ENCODE measurements at places on chromosomes 2 and 18. TPM values are rescaled to one million over a fixed set of nuclear protein-coding genes. Genes with fewer than 3 reads are reported as not detected.
A peak's percentile ranks its signal among the peaks of the same experiment; 100 is the strongest.

- H3K4me1 ChIP-seq: no peaks in the 10 kb centered on the region
- DNase-seq: no peak
- H3K4me3 ChIP-seq: no peak overlapping the region
- H3K36me3 ChIP-seq: no peaks in the 10 kb centered on the region
- H3K27ac ChIP-seq: peak overlapping the region; percentile 32
- no peaks in the 10 kb centered on the region for H3K27me3 ChIP-seq
Measured at GRCh38 chr2:19462256-19462645, 103.8 kb upstream of the OSR1 start.

DNA sequence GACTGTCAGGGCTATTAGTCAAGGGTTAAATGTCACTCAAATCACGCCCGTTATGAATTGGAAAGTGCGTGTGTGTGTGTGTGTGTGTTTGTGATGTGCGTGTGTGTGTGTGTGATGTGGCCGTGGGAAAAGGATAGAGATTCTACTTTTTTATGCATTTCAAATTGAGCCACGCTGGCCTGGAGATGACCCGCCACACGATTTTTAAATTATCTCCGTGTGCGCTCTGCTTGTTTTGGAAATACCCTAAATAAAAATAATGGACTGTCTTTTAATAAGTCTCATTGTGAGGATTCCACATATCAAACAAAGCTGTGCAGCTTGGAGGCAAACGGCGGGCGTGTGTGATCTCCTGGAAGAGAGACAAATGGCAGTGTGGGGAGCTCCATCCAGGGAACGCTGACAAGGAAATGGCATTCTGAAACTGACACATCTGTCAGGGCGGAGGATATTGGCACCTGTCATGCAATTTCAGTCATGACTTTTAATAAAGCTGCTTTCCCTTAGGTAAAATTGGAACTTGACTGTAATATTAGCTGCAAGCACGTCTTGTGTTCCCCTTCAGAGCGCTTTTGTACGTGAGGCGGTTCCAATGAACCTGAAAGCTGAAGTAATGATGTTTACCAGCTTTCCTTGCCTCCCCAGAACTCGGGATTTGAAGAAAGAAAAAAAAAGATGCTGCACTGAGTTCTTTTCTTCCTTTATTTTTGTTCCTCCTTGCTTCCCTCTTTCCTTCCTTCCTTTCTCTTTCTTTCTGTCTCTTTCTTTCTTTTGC lies 381.8 kb upstream of the SMIM21 start:
- no peak overlapping the region for H3K27ac ChIP-seq
- no peak for DNase-seq
- H3K4me1 ChIP-seq: no peaks in the 10 kb centered on the region
- H3K27me3 ChIP-seq: no peaks in the 10 kb centered on the region
- no peaks in the 10 kb centered on the region for H3K36me3 ChIP-seq

GRCh38 chr2:123518367-123518766 lies 506.7 kb upstream of the CNTNAP5 start:
- no peaks in the 10 kb centered on the region for H3K36me3 ChIP-seq
- no peak overlapping the region for H3K4me3 ChIP-seq
- DNase-seq: no peak
- peaks cover 5% of the 10 kb centered on the region for H3K4me1 ChIP-seq

DNA sequence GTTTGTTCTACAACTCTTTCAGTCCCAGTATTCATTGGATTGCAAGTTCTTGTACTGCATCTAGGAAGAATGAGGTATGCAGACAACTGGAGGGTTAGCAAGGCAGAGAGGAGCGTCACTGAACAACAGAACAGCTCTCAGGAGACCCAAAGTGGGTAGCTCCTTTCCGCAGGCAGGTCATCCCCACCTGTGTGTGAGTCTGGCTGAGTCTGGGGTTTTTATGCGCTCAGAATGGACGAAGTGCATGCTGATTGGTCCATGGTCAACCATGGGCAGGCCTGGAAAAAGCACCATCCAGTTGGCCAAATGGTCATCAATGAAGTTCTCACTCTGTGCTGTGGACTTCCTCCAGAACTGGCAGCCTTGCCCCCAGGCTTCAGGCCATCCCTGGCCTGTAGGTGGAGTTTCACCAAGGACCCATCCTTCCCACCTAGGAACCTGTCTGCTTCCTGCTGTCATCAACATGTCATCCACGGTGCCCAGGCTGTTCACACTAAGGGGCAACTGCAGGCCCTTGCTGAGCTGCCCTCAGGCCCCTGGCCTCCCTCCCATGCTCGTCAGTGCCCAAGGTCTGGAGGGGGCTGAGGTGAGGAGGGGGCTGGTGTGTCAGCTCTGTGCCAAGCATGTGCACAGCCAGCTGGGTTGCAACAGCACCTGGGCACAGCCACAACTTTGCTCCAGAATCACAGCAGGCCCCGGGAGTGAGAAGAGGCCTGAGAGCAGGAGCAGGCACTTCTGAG lies 11.1 kb upstream of the TFCP2L1 start:
- no peak for DNase-seq
- H3K4me1 ChIP-seq: no peaks in the 10 kb centered on the region
- no peak overlapping the region for H3K4me3 ChIP-seq
- no peaks in the 10 kb centered on the region for H3K27me3 ChIP-seq

DNA sequence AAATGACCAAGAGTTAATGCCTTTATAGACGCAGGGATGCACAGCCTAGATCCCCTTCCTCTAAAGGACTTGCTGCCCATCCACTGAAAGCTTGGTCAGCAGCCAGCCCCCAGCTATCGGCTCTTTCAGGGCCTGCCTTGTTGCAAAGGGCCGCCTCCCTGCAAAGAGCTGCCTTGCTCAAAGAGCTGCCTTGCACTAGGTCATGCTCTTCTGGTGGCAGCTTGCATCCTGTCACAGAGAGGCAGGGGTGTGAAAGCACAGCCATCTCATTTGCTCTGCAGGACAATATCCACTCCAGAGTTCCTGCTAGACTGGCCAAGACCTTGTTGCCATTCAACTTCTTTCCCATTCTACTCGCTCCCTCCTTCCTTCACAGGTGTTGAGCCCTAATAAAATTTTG lies 137.1 kb downstream of the MCFD2 start:
- H3K4me3 ChIP-seq: no peak overlapping the region
- DNase-seq: peak; percentile 58
- H3K27me3 ChIP-seq: no peaks in the 10 kb centered on the region
- no peak overlapping the region for H3K27ac ChIP-seq

TACR1 gene
- total RNA-seq: 0.14 TPM

NYAP2 gene
- not detected for total RNA-seq

CRACDL gene
- 0.86 TPM for total RNA-seq
